ENCODE measurements at places on chromosomes 3 and 15.

DNA sequence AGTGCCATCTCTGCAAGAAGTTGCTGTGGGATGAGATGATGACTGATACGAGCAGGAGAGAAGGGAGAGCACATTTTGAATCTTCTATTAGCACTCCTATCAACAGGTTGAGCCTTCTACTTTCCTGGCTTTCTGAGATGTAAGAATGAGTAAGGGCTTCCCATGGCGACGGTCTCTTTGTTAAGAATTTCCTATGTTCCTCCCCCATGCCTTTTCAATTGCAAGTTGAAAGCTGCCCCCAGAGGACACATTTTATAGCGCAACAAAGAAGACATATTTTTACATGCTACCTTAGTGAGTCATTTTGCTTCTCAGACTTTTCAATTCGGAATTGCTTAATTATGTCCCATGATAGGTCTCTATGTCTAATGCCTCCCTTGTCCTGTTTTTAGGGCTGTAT is 71.3 kb upstream of the LRTM1 start:
- no peak for DNase-seq

DNA sequence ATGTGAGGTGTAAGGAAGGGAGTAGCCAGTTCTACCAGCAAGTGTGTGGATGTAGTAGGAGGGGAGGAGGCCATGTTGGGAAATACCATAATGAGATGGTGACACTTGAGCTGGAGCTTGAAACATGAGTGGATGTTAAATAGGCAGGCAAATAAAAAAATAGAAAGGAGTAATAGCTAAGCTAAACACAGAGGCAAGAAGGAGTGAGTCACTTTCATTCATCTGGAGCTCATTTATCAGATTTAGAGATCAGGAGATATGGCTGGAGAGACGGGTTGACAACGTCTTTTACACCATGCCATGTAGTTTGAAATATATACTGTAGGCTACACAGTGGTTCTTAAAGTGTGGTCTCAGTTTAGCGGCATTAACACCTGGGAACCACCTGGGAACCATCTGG is 390.5 kb downstream of the DIPK2A start:
- no peak for DNase-seq

DNA sequence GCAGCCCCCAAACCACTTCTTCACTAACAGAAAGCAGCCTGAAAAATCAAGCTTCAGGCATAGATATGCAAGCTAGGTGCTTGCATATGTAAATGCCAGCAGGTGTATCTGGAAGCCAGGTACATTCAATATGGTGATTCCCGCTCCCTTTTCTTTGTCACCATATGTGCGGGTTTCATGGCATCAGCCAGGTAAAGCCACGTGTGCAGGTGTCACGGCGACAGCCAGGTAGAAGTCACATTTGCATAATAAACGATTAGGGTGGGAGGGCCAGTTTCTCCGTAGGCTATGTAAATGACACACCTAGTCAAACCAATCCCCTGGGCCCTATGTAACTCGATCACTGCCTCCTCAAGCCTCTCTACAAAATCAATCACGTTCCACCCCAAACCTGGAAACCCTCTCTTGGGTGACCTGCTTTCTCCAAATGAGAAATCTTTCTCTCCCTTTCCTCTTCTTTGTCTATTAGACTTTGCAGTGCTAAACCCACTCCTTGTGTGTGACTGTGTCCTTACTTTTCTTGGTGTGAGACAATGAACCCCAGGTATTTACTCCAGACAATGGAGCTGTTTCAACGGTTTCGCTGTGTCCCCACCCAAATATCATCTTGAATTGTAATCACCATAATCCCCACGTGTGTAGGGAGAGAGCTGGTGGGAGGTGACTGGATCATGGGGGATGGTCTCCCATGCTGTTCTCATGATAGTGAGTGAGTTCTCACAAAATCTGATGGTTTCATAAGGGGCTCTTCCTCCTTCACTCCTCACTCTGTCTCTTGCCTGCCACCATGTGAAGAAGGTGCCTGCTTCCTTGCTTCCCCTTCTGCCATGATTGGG is 44.6 kb downstream of the ONECUT1 start:
- no peak for DNase-seq

- no peak for DNase-seq
Measured at GRCh38 chr3:128203169-128203568, 49.9 kb downstream of the EEFSEC start.

GRCh38 chr15:77027111-77027696 is 32.3 kb downstream of the PSTPIP1 start:
- DNase-seq, result no peak

DNA sequence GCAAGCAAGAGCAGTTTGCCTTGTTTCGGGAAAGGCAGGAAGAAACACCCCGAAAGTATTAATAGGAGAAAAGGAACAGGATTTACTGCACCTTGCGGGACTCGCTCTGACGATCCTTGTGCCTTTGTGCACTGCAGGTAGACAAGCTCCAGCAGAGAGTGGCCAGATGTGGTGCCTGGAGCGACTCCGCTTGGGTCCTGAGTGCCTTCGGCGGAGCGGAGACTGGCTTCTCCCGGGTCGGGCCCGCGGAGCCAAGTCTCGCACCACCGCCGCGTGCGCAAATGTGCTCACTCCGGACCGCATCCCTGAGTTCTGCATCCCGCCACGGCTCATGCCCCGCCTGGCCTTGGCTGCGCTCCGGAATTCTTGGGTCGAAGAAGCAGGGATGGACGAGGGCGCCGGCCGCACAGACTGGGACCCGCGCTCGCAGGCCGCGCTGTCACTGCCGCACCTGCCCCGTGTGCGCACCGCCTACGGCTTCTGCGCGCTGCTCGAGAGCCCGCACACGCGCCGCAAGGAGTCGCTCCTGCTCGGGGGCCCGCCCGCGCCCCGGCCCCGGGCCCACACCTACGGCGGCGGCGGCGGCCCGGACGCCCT is 769 bp downstream of the C2CD4A start:
- DNase-seq, result no peak

DNA sequence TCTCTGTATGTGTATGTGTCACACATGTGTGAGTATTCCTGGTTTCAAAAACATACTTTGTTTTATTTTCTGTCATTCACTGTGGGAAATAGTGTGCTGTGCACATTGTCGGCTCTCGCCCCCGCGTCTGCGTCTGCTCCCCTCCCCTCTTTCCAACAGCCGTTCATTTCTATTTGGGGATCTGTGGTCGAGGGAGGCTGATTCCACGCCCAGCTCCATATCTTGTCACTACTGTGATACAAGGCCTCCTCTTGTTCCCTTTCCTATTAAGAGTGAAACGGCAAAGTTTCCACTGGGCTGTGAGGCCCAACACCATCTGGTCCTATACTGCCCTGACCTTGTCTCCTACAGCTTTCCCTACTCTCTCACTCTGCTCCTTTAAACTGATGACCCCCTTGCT is 172.5 kb upstream of the LRIG1 start:
- DNase-seq, result no peak

GRCh38 chr3:6799264-6799915 is 61.5 kb upstream of the GRM7 start:
- no peak for DNase-seq

- no peak for DNase-seq
Measured at GRCh38 chr3:29410660-29411405, 130.0 kb downstream of the RBMS3 start.

DNA sequence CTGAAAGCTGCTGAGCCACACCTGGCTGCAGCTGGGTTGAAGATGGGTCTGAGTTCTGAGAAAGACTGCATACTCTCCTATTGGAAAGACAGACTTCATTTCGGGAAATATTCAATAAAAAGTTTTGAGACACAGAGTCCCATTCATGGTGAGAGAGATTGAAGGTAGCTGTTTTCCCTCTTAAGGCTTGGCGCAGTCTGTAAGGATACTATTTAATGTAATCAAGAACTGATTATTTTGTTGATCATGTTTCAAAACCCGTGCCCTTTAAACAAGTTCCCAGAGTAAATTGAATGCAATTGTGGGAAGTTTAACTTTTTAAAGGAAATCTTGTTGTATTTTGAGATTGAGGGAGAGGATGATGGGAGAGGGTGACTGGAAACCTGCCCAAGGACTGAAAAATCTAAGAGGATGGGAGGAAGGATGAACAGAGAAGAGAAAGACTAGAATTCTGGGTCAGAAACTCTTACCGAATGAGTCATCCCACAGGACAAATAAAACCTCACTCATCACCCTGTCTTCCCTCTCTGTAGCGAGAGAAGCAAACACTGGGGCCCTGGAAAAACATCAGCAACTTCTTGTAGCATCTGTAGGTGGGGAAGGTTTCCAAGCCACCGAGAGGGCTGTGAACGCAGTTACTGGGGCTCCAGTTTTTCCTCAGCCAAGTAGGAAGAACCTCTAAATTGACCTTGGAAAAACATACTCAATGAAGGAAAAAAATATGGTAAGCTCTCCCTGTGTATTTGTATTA is 193.2 kb upstream of the TPRG1 start:
- DNase-seq, result no peak

GRCh38 chr3:33886015-33886414 is 87.6 kb downstream of the PDCD6IP start:
- DNase-seq, result no peak

DNA sequence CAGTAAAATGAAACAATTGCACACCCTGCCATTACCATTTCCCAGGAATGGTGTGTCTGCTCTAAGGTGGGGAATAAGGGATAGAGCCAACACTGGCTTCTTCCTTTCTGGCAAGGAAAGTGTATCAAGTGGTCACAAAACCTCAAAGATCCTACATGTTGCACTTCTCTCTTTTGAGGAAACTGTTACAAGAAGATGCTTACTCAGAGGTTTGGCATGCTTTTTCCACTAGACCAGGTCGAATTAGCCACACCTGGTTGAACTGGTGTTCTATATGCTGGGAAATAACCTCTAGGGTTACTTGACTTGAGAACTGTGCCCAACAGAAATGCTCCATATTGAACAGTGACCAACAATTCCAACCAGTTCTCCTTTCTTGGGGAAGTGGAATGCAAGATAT is 102.9 kb downstream of the LRRN1 start:
- no peak for DNase-seq

DNA sequence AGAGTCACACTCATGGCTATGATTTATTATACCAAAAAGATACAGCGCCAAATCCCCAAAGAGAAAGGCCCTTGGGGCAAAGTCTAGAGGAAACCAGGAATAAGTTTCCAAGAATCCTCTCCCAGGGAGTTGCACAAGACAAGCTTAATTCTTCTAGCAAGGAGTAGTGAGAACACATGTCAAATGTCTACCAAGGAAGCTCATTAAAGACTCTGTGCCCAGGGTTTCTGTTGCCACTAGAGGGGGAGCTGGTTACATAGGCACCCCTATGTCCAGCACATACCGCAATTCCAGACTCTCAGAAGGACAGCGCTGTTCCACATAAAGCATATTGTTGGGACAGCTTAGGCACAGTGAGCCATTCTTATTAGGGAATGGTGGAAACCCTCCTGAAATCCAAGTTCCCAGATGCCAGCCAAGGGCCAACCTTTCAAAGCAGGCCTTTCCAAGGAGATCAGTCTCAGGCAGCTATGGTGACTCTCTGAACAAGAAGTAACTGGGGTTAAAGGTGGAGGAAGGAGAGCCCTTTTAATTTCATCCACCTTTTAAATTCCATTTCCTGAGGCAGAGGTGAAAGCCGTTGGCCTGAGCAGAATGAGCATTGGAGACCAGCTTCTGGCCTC is 194.2 kb downstream of the UACA start:
- DNase-seq, result peak; percentile 44

DNA sequence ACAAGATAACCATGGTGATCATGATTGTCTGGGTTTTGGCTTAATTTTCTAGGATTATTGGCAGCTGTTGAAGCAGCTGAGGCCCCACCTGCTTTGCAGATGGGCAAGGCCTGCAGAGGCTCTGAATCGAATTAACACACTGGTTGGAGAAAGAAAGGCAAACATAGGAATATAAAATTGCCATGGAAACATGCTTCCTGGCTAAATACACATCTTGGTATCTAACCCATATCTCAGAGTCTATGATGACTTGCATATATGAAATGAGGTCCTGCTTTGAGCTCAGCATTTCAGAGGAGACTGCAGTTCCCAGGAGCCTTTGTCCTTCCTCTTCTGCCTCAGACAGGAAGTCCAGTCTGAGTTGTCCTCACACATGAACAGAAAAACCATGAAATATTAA is 24.3 kb upstream of the SV2B start:
- no peak for DNase-seq

DNA sequence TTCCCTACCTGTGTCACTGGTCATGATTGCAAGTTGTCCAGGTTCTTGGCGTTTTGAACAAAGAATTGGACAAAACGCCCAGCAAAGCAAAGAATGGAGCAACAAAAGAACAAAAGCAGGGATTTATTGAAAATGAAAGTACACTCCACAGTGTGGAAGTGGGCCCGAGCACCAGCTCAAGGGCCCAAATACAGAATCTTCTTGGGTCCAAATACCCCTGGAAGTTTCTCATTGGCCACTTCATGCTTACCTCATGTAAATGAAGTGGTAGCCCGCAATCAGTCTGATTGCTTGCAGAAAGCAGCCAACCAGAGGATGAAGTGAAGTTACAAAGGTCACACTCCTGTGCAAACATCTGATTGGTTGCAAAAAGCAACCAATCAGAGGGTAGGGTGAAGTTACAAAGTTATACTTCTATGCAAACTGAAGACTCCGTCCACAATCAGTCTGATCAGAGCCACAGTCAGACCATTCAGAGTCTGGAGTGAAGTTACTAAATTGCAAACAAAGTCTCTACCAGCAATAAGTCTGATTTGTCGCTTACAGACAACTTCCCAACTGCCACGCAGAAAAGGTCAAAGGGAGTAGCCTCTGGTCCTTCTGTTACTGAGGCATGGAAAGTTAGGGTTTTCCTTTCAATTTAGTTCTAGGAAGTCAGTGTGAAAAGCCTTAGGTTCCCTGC is 8.3 kb upstream of the TM4SF1 start:
- no peak for DNase-seq

GRCh38 chr3:123471106-123471505 is 22.2 kb upstream of the ADCY5 start:
- DNase-seq, result no peak

DNA sequence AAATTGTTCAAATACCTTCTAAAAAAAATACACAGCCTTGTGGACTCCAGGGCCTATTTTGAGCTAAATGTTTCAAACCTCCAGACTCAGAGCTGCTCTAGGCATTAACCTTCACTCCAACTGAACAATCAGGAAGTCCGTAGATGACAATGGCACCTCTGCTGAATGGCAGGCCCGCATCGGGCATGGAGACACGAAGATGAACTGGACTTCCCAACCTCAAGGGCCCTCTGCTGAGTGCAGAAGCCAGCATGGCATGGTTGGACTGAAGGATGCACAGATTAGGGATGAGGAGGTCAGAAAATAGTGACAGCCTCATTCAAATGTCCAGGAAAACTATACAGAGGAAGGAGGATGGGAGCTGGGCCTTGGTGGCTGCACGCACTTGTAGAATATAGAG is 2.2 kb downstream of the FAM174B start:
- DNase-seq, result no peak

GRCh38 chr3:126064627-126065258 is 19.2 kb downstream of the SLC41A3 start:
- no peak for DNase-seq
